ENCODE measurements at places on chromosomes 3 and 15. TPM values are rescaled to one million over a fixed set of nuclear protein-coding genes. Genes with fewer than 3 reads are reported as not detected.

PAQR9 gene
- not detected for total RNA-seq

GOLGA8S gene
- not detected for total RNA-seq

CLDN1 gene
- total RNA-seq, result 0.07 TPM

GNAT1 gene
- total RNA-seq, result not detected

CLCN2 gene
- total RNA-seq, result 3.7 TPM

SMCO1 gene
- not detected for total RNA-seq

C3orf22 gene
- total RNA-seq, result not detected

ILDR1 gene
- 0.26 TPM for total RNA-seq

DNA sequence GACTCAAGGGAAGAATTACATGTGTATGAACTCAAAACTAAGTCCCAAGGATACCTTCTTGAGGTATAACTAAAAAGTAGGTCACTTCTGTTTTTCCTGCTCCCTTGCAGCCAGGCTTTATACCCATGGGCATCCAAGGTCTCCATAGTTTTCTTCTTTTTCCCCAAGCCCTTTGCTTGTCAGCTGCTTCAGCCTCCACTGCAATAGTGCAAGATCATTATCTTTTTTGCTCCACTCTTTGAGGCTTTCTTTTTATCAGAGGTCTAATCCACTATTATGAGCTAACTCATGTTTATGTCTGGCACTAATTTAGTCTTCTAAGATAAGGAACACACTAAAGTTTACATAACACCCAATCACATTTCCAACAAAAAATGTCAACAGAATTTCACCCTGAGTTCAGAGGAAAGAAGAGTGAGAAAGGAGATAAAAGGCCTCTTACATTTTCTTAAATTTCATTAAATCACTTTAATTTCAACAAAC is 121.2 kb upstream of the LSAMP start:
- no peaks in the 10 kb centered on the region for H3K4me1 ChIP-seq
- no peak for DNase-seq
- H3K36me3 ChIP-seq, result no peaks in the 10 kb centered on the region
- no peak overlapping the region for H3K4me3 ChIP-seq
- no peak overlapping the region for H3K27ac ChIP-seq
- no peaks in the 10 kb centered on the region for H3K27me3 ChIP-seq

DNA sequence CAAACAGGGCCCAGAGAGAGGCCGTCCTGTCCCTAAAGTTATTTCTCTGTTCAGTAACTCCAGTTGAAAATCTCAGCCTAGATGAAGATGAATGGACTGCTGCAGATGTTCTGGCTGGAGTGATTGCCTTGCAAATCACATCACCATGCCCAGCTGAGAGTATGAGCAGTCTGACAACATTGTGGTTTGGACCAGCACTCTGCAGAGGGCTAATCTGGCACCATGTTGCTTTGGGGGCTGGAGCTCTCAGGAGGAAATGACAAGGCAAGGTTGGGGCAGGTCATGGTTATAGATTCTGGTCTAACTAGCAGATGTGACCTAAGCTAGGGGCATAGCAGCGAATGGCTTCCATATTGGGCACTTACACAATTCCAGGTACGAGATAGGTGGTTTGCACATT is 314.2 kb downstream of the CLSTN2 start:
- H3K27ac ChIP-seq, result no peak overlapping the region
- H3K4me3 ChIP-seq, result no peak overlapping the region
- H3K4me1 ChIP-seq, result no peaks in the 10 kb centered on the region
- H3K27me3 ChIP-seq, result no peaks in the 10 kb centered on the region

GRCh38 chr3:184899953-184900595 is 88.1 kb downstream of the VPS8 start:
- DNase-seq, result no peak
- H3K27ac ChIP-seq, result no peak overlapping the region
- H3K4me1 ChIP-seq, result no peaks in the 10 kb centered on the region
- H3K36me3 ChIP-seq, result peaks cover 31% of the 10 kb centered on the region
- H3K27me3 ChIP-seq, result no peaks in the 10 kb centered on the region
- H3K4me3 ChIP-seq, result no peak overlapping the region

DNA sequence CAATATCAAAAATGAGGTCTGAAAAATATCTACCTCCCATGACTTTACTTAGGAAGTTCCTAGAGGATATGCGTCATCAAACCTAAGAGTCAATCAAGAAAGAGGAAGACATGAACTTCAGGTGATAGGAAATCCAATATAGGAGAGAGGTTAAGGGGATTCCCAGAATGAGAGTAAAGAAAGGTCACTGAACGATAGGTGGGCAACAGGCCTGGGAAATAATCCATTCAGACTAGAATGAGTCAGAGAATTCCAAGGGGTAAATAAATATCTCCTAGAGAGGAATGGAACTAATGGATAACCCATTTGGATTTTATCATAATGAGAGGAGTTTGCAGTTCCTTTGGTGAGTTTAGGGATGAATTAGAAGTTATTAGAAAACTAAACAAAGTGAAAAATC is 131.1 kb upstream of the NUDT16 start:
- no peaks in the 10 kb centered on the region for H3K4me1 ChIP-seq
- H3K36me3 ChIP-seq, result peaks cover 3% of the 10 kb centered on the region
- H3K27me3 ChIP-seq, result no peaks in the 10 kb centered on the region
- H3K4me3 ChIP-seq, result no peak overlapping the region
- no peak for DNase-seq
- no peak overlapping the region for H3K27ac ChIP-seq

- no peak overlapping the region for H3K4me3 ChIP-seq
- H3K4me1 ChIP-seq, result no peaks in the 10 kb centered on the region
- H3K27me3 ChIP-seq, result peaks cover 5% of the 10 kb centered on the region
- no peak overlapping the region for H3K27ac ChIP-seq
- DNase-seq, result no peak
These were observed 71.3 kb upstream of the CACNA1D start for GRCh38 chr3:53422954-53423698.

GRCh38 chr3:13884851-13885703 is 5.2 kb upstream of the WNT7A start:
- H3K4me3 ChIP-seq, result no peak overlapping the region
- H3K36me3 ChIP-seq, result no peaks in the 10 kb centered on the region
- no peaks in the 10 kb centered on the region for H3K4me1 ChIP-seq
- H3K27ac ChIP-seq, result peak overlapping the region; percentile 25

GRCh38 chr3:112675943-112676535 is 35.1 kb upstream of the CCDC80 start:
- peaks cover 57% of the 10 kb centered on the region for H3K4me1 ChIP-seq
- H3K4me3 ChIP-seq, result peak overlapping the region; percentile 14
- H3K27ac ChIP-seq, result no peak overlapping the region
- H3K27me3 ChIP-seq, result peaks cover 14% of the 10 kb centered on the region

GRCh38 chr3:171307046-171307585 is 153.1 kb downstream of the TNIK start:
- H3K27me3 ChIP-seq, result no peaks in the 10 kb centered on the region
- H3K4me3 ChIP-seq, result no peak overlapping the region
- peaks cover 4% of the 10 kb centered on the region for H3K36me3 ChIP-seq
- no peak overlapping the region for H3K27ac ChIP-seq
- peaks cover 52% of the 10 kb centered on the region for H3K4me1 ChIP-seq
- no peak for DNase-seq

- no peak for DNase-seq
- no peaks in the 10 kb centered on the region for H3K4me1 ChIP-seq
- H3K4me3 ChIP-seq, result no peak overlapping the region
- H3K36me3 ChIP-seq, result no peaks in the 10 kb centered on the region
- no peak overlapping the region for H3K27ac ChIP-seq
These were observed 715.6 kb downstream of the GRM7 start for GRCh38 chr3:7576506-7576905.

DNA sequence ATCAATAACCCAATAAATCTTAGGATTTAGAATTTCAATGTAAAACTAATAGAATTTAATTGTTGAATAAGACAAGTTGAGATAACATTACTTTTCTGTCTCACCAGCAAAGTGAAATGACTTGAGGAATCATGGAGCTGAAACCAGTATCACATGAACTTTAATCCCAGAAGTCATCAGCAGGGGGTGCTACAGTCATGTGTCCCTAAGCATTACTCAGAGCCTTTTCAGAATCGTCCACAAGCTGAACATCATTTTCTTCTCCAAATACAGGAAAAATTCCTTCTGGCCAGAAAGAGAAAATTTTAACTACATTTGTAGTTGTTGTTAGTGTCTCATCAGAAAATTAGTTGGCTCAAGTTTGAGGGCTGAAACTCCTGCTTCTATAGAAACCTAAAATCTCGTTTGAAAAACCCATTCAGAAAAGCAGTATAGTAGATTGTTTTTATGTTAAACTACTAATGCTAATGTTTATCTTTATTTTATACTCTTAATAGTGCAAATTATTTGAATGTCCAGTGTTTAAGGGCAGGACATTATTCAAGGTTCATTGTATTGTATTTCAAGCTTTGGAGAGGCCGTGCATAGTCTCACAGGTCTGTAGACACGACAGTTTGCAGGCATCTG is 384.1 kb downstream of the PLOD2 start:
- no peaks in the 10 kb centered on the region for H3K4me1 ChIP-seq
- no peaks in the 10 kb centered on the region for H3K36me3 ChIP-seq
- H3K27ac ChIP-seq, result no peak overlapping the region
- H3K27me3 ChIP-seq, result no peaks in the 10 kb centered on the region
- H3K4me3 ChIP-seq, result no peak overlapping the region

DNA sequence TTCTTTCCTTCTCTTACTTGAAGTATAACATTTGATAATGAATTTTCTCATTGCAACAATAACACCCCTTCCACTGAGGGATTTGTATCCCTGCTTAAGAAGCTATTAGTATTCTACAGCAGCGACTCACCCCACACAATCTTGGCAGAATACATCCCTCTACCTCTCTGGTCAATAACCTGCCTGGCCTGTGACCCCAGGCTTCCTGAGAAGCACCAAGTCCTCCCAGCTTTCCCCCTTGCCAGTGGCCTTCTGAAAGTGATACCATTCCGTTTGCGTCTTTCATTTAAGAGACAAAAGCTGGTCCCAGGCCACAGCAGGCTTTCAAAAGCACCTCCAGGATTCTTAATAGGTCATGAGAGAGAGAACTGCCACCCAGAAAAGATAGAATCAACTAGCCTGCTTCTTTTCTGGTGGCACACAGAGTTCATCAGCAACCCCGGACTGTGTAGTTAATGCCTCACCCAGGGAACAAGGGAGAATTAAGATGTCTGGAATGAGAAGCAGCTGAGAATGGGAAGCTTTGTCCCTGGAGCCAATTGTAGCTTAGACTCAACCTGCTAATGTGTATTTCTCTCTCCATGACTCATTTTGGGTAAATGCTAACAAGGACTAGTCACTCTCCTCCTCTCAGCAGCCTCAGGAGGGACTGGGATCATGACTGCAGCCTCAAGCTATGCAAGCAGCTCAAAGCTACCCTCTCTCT is 101.0 kb upstream of the CPNE4 start:
- H3K4me3 ChIP-seq, result no peak overlapping the region
- no peaks in the 10 kb centered on the region for H3K4me1 ChIP-seq
- H3K36me3 ChIP-seq, result no peaks in the 10 kb centered on the region

- no peaks in the 10 kb centered on the region for H3K36me3 ChIP-seq
- no peak for DNase-seq
- no peaks in the 10 kb centered on the region for H3K4me1 ChIP-seq
These were observed 421.1 kb downstream of the PLOD2 start for GRCh38 chr3:145739926-145740325.

DNA sequence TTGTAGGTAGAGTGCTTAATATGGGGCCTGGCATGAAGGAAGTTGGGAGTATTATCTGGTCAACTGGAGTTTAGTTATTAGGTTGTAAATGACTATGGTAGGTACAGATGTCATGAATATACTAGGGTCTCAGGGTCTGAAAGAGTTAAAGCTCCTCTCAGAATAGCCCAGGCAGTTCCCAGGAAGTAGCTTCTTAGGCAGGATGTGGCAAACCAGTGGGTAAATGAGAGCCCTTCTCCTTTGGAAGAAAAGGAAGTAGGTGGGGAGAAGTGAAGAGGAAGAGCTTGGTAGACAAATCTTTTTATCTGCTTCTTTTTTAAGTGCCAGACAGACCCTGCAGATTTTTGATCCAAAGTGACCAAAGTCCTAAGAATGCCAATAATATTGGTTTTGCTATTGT is 24.5 kb downstream of the MAP2K1 start:
- no peaks in the 10 kb centered on the region for H3K27me3 ChIP-seq
- DNase-seq, result no peak
- peak overlapping the region; percentile 55 for H3K27ac ChIP-seq

DNA sequence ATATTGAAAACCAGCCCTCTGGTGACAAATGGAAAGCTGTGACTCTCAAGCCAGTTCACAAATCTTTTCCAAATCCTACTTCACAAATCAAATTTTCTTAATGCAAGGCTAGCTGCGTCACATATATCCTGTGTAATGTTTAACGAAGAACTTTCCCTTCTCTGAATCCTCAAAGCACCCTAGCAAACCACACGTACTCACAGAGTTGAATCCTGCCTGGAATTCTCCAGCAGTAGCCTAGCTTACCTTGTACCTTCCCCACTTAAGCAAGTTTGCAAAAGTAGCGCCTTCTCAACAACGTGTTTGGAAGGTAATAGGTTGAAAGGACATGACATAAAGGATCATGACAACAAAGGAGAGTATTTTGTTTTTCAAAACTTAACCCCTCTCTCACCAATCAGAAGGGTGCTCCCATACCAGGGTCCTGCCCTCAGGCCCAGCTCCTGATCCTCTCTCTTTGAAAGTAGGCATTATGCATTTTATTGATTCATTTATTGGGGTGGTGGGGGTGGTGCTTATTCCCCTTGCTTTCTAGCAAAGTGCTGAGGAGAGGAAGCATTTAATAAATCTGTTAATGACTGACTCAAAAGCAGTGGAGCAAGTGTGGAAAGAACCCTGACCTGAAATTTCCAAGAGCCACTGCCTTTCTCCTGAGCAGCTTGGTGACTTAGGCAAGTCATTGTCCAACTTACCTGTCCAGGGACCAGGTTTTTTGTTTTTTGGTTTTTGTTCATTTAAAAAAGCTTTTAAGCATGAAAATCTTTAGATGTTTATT is 531.6 kb downstream of the MECOM start:
- no peaks in the 10 kb centered on the region for H3K36me3 ChIP-seq
- peaks cover 5% of the 10 kb centered on the region for H3K27me3 ChIP-seq
- no peak overlapping the region for H3K4me3 ChIP-seq
- H3K27ac ChIP-seq, result no peak overlapping the region
- H3K4me1 ChIP-seq, result no peaks in the 10 kb centered on the region
- DNase-seq, result no peak

DNA sequence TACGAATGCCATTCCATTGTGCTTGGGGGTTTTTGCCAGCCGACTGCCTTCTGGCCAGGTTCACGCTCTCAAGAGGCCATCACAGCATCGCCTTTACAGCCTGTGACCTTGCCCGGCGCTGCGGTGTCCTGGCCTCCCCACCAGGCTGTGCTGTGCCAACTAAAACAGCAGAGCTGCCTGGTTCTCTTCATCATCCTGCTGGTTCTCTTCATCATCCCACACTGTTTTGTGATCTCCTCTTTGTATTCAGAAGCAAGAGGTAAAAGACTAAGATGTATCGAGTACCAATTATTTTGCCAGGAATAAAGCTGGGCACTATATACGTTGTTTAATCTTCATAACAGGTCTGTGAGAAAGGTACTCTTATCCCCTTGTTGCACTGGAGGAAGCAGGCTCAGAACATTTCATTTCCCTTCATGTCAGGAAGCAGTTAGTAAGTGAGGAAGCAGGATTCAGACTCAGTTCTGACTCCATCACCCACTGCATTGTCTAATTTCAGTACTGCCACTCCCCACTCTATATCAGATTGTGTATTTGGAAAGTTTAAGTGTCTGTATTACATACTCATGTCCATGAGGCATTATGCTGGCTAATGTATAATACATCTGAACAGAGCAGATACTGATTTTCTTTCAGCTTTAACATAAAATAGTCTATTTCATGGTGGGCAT is 92.7 kb downstream of the LRRC28 start:
- H3K27me3 ChIP-seq, result no peaks in the 10 kb centered on the region
- no peak overlapping the region for H3K4me3 ChIP-seq
- peak; percentile 47 for DNase-seq
- H3K36me3 ChIP-seq, result no peaks in the 10 kb centered on the region

Data from activated CD4-positive, alpha-beta memory T cell treated with anti-CD3 and anti-CD28 coated beads for 36 hours (primary cell).